ENCODE measurements at places on chromosomes 1 and 21. TPM values are rescaled to one million over a fixed set of nuclear protein-coding genes. Genes with fewer than 3 reads are reported as not detected.

The FNDC7 gene
- not detected for total RNA-seq

The OR2L13 gene
- not detected for total RNA-seq

The PLD5 gene
- 0.84 TPM for total RNA-seq

The TMEM240 gene
- 0.23 TPM for total RNA-seq

The TSPAN1 gene
- total RNA-seq: 37.5 TPM

The NOTCH2 gene
- 46.4 TPM for total RNA-seq

The TSSK3 gene
- not detected for total RNA-seq

The METTL13 gene
- total RNA-seq: 16.7 TPM

The TNFAIP8L2 gene
- total RNA-seq: not detected

The MINDY1 gene
- 10.5 TPM for total RNA-seq

The DNASE2B gene
- not detected for total RNA-seq

The RC3H1 gene
- total RNA-seq: 7.0 TPM

The KLHDC7A gene
- total RNA-seq: 0.05 TPM

The MRTO4 gene
- total RNA-seq: 46.8 TPM

The GRHL3 gene
- 46.5 TPM for total RNA-seq

The BCAN gene
- total RNA-seq: not detected

The SPRR4 gene
- total RNA-seq: not detected

The FABP3 gene
- total RNA-seq: 0.42 TPM

The UBE2Q1 gene
- 18.0 TPM for total RNA-seq

The COP1 gene
- 36.7 TPM for total RNA-seq

The NMNAT2 gene
- total RNA-seq: not detected

The CD1D gene
- 2.0 TPM for total RNA-seq

The CNR2 gene
- not detected for total RNA-seq

The LRRIQ3 gene
- 0.92 TPM for total RNA-seq

The IFI44L gene
- 0.28 TPM for total RNA-seq

The L1TD1 gene
- total RNA-seq: 1.1 TPM

The RHBG gene
- 0.14 TPM for total RNA-seq

The SPATA45 gene
- not detected for total RNA-seq

The DIRAS3 gene
- 0.46 TPM for total RNA-seq

The CFAP410 gene
- total RNA-seq: 8.0 TPM

The BATF3 gene
- total RNA-seq: not detected

The PTPRU gene
- 126 TPM for total RNA-seq

The OR6N1 gene
- total RNA-seq: not detected

The MAD2L2 gene
- 56.6 TPM for total RNA-seq

The ZFP69B gene
- 2.6 TPM for total RNA-seq

The NADK gene
- total RNA-seq: 56.7 TPM

The CFHR5 gene
- not detected for total RNA-seq

Data from airway epithelial cell (primary cell).